GM12891 (cell line): ENCODE measurements at places on chromosomes 5 and 9.

- no peak for DNase-seq
Measured at GRCh38 chr9:135212961-135213360, 125.5 kb downstream of the OLFM1 start.

DNA sequence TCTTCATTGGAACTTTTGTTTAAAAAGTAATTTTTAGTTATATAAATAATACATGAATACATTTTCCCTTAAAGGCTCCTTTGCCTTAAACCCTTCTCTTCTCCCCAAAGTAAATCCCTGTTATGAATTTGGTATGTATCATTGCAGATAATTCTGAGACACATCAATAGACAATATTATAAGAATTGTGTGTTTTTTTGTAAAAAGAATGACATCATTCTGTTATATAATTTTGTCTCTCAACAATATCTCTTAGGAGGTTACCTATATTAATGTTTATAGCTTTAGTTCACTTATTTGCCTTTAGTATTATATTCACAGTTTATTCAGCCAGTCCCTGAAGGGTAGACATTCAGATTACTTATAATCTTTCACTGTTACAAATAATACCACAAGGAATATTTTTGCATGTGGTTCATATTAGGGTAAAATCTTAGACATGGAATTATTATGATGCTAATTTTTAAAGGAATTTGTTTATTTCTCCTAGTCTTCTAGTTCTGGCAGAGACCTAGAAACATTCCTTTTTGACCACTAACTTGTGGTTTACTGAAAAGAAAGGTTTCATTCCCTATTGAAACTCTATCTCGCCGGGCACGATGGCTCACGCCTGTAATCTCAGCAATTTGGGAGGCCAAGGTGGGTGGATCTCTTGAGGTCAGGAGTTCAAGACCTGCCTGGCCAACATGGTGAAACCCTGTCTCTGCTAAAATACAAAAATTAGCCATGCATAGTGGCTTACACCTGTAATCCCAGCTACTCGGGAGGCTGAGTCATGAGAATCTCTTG lies 105.6 kb downstream of the KCTD16 start:
- DNase-seq, result no peak

- no peak for DNase-seq
Measured at GRCh38 chr5:116778032-116778431, 203.4 kb upstream of the SEMA6A start.

DNA sequence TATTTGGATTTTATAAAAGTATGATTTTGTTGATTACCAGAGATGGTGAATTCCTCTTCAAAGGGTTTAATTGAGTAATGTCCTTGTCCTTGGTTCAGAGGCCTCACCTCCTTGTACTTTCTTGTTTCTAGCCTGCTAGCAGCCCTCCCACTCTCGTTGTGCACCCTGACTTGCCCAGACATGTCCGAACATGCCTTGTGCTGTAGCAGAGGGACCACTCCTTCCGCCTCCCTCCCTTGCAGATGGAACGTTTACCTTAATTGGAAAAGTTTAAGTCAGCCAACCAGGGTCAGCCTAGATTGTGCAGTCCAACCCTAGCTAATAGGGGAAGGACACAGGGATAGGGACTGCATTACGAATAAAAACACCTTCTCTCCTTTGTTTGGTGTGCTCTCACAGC lies 406.9 kb upstream of the NMUR2 start:
- DNase-seq, result no peak

GRCh38 chr9:102354041-102354440 lies 615.6 kb upstream of the GRIN3A start:
- DNase-seq, result no peak

GRCh38 chr9:5815461-5815860 lies 17.5 kb downstream of the ERMP1 start:
- DNase-seq, result no peak

DNA sequence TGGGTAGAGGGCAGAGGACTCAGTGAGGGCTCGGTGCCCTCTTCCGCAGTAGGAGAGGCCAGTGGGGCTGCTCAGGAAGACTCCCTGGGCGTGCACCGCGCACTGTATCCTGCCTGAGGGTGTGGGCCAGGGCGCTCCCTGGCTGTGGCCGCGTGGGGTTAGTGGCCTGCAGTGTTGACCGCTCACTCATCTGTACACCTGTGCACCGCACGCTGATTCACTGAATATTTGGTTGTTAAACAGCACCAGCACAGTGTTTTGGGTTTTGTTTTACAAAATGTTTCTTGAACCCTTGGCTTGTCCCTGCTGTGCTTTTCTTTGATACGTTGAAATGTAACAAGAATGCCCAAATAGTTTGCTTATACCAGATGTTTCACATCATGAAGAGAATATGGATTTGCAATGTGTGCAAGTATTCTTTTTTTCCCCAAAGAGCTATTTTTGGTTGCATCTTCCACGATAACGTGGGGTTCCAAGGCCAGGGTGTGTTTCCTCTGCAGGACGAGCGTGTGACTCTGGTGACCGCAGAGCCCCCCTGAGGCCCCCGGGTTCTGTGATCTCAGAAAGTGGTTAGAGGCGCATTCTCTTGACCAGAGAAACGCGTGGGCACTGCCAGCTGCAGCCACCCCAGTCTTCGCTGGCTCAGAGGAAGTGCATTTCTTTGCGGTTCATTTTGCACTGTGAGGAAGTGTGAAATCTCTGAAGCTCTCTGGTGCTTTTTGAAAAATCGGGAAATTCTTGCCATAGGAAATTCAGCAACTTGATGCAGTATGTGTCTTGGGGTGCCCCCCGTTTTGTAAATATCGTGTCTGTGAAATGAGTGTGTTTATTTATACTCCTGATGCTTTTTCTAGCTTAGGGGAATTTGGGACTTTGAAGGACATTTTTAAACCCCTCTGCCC lies 46.9 kb downstream of the AHRR start:
- DNase-seq, result no peak

DNA sequence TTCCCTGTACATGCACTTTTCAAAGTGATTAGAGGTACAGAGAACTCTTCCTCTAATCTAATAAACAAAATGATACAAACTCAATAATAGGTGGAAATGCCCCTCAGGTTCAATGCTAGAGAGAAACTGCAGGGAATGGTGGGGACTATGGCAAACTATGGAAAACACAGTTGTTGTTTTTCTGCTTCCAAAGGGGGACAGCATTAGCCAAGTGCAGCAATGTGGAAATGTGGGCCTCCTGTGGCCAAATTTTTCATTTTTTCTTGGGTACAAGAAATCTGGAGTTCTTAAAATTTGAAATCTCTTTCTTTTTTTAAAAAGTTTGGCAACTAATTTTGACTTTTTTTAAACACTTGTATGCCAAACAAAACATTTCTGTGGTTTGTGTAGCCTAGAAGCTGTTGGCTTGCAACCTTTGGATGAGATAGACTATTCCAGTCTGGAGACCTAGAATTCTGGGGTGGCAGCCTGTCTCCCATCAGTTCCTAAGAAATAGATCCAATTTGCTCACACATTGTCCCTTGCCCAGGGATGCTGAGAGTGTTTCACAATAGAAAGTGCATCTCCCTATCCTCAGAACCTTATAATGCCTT lies 218.6 kb downstream of the PAPPA start:
- no peak for DNase-seq

DNA sequence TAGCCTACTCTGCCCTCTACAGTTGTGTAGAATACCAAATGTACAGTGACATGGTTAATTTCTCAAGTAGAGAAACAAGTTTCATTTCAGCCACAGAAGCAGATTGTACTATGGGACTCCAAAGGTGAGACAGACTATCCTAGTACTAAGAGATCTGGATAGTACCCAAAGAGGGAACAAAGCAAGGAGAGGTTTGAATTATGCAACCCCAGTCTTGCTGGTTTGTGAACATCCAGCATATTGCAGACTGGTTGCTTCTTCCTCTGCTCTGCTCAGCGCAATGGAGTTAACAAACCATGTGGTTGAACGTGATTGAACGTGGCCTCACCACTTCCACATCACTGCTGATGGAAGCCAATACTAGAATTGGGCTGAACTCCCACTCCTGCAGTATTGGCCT lies 43.3 kb upstream of the ALDOB start:
- no peak for DNase-seq

DNA sequence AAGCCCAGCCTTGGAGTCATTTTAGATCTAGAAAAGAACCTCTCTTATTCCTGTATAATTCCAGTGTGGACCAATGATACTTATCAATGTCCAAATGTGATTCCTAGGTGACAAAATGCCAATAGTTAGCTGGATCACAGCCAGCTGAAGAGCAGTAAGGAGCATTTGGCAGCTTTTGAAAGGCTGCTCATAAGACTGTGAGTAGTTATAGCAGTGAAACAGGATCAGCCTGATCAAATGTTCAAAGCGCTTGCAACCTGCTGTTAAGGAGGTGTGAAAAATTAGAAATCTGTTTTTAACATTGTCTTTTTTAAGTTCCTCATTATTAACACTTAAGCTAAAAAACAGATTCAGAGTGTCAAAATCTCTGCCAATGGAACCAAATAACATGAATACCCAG lies 85.1 kb downstream of the SSBP2 start:
- no peak for DNase-seq

DNA sequence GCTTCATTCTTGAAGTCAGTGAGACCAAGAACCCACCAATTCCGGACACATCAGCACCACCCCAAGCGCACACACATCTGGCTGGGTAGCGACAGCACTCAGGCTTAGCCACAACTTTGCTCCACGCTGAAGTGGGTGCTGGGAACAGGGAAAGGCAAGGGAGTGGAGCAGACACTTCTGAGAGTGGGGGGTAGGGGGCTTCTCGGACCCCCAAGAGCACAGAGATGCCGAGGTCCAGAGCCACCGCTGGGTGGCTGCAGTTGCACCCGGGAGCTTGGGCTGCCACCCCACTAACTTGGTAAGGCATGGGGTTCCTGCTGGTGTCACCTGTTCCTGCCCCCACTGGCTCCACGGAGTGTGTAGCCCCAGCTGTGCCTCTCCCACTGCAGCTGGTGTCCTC lies 225.3 kb upstream of the RIOK2 start:
- DNase-seq, result no peak

DNA sequence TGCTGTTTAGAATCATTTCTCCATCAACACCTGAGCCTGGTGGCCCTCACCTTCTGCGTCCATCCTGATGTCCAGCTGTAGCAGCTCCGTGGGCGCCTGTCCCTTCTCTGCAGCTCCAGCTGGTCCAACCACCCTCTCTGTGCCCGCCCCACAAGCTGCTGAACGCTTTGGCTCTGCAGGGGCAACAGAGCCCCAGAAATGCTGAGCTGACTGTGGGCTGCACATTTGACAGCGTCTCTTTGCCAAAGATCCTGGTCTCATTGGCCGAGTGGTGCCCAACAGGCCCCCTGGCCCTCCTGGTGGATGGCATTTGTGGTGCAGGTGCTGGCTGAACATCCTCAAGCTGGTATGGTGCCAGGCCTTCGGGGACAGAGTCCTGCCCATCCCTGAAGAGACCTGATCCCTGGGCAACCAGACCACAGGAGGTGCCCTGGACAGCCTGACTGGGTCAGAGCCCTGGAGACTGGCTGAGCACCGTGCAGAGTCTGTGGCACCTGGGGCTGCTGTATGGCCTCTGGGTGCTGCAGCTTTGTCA lies 25.3 kb upstream of the CEP72 start:
- no peak for DNase-seq

GRCh38 chr9:34976441-34976840 lies 13.1 kb upstream of the DNAJB5 start:
- no peak for DNase-seq

DNA sequence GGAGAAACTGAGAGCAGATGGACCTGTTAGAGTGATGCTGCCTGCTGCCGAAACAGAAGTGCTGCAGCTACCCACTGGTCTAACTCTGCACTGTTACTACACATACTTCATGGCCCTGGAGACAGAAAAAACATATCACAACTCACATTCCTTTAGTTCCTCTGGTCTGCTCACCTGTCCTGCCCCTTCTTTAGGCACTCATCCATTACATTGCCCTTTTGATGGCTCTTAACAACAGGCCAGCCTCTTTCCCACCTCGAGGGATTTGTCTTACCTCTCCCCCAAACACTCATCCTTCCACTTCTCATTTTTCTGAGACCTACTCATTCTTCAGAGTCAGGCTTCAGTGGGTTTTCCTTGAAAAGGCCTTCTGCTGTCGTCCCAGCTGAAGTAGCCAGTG lies 49.2 kb downstream of the KCTD16 start:
- DNase-seq, result no peak

GRCh38 chr5:179505636-179506261 lies 44.6 kb upstream of the RUFY1 start:
- DNase-seq, result no peak

- no peak for DNase-seq
Measured at GRCh38 chr5:28488752-28489151, 1450.4 kb upstream of the CDH9 start.

GRCh38 chr5:139092741-139093343 lies 105.3 kb downstream of the SIL1 start:
- no peak for DNase-seq

DNA sequence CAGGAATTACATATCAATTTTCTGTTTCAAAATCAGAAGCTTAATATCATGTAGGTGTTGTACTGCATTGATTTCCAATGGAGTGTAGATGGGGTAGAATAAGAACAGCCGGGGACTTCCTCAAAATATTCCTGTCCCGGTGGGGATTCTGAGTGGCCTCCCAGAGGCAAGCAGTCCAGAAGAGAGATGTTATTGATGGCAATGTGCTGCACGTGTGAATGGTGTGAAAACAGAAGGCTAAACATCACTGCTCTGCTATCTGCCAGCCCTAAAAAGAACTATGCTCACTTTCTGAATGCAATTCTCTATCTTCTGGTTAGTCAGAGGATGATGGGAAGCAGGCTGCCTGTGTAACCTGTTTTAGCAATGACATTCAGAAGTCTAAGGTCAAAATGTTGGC lies 91.0 kb upstream of the CKMT2 start:
- no peak for DNase-seq

DNA sequence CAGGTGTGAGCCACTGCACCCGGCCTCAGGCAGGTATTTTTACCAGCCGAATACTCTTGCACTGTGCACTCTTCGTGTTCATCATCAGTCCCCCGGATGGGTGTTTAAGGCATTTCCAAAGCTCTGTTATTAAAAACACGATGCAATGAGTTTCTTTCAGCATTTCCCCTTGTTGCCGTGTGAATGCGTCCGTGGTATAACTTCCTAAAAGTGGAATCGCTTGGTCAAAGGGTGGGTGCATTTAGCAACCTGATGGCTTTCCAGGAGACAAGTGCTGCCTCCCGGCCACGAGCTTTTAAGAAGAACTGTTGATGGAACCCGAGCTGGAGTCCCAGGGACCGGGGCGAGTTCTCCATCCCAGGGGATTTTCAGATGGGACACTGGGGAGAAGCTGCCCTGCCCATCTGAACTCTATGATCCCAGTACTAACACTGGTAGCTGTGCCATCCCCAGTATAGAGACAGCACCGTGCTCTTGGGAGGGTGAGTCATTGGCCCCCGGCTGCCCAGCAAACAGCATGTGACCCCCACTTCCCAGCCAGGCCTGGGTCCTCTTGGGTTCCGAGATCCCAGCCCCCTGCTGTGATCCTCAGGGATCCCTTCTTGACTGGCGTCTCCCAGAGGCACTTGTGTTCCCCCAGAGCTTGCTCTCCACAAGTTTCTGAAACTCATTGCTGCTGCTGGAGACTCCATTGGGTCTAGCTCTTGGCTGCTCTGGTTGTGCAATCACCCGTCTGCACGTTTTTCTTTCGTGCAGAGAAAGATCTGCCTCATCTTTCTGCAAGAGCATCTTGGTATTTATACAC lies 169.5 kb upstream of the IER5L start:
- no peak for DNase-seq
